ENCODE measurements at places on chromosomes 16 and 17.

GRCh38 chr16:5863071-5863606, 765.5 kb upstream of the EEF2KMT start:
- no peak for DNase-seq

GRCh38 chr17:15920758-15921239, 24.1 kb upstream of the ADORA2B start:
- peak; percentile 35 for DNase-seq

- no peak for DNase-seq
Measured at GRCh38 chr16:49914657-49915056, 58.7 kb upstream of the ZNF423 start.

DNA sequence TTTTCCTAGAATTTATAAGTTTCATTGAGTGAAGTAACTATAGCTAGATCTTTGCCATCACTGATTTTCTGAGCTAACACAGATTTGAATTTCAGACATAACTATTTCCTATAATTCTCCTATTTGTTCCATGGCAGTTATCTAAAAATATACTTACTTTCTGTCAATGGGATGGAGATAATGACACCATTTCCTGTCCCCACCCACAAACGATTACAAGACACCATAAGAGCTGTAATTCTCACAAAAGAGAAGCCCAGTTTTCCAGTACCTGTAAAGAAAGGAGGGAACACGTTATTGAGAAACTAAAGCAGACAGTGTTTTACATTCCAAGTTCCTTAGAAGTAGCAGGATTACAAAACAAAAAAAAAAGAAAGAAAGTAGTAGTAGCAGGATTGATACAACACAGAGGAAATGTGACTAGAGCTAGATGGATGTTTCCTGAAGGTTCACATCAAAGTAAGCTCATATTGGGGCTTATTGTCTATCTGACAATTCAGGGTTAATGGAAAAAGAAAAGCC, 110.9 kb upstream of the TOB1 start:
- DNase-seq = no peak

GRCh38 chr16:15539197-15539596, 103.8 kb downstream of the MARF1 start:
- peak; percentile 28 for DNase-seq

GRCh38 chr17:42138749-42139492, 15.9 kb downstream of the RAB5C start:
- DNase-seq = no peak

DNA sequence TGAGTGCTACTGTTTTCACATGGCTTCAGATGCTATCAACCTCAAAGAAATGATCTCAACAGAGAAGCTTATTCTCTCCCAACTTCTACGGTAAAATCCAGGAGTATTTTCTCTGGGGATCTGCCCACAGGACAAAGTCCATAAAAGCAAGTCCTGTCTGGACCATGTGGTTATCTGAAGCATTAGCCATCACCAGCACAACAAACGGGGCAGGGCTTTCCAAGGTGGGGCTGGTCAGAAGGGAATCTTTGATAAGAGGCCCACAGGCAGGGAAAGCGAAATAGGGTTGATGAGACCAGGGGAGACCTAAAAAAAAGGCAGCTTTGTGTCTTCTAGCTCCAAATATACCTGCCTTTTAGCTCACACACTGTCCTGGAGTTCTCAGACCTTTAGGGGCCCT, 38.7 kb upstream of the CACNG3 start:
- no peak for DNase-seq

DNA sequence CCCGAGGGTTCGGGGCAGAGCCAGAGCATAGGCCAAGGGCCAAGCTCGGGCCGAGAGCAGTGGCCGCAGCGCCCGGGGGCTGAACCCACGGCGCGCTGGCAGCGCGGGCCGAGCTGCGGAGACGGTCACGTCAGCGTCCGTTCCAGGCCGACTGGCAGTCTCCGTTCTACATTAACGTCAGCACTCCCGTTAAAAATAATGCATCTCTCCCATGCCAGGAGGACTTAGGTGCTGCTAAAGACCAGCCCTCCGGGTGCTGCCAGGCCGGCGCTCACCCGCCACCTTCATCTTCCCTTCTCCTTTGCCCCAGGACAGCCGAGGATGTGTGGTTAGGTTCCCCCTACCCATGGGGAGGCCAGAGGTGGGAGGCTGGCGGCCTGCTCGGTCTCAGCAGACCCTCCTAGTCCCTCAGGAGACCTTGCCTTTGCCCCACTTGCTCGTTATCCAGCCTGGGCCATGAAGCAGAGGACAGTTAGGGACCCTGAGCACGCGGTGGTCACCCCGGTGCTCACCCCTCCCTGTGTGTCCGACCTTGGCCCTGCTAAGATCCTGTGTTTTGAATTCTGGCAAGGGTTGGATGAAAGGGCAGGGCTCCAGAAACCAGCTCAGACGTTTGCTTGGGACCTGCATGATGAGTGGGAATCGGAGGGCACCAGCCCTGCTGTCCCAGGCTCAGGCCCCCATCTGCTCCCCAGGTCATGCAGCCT, 572 bp downstream of the MPG start:
- DNase-seq = peak; percentile 31

All from HEK293T (cell line).